WERI-Rb-1 (cell line): ENCODE measurements at places on chromosomes 12 and 14.
A peak's percentile ranks its signal among the peaks of the same experiment; 100 is the strongest.

DNA sequence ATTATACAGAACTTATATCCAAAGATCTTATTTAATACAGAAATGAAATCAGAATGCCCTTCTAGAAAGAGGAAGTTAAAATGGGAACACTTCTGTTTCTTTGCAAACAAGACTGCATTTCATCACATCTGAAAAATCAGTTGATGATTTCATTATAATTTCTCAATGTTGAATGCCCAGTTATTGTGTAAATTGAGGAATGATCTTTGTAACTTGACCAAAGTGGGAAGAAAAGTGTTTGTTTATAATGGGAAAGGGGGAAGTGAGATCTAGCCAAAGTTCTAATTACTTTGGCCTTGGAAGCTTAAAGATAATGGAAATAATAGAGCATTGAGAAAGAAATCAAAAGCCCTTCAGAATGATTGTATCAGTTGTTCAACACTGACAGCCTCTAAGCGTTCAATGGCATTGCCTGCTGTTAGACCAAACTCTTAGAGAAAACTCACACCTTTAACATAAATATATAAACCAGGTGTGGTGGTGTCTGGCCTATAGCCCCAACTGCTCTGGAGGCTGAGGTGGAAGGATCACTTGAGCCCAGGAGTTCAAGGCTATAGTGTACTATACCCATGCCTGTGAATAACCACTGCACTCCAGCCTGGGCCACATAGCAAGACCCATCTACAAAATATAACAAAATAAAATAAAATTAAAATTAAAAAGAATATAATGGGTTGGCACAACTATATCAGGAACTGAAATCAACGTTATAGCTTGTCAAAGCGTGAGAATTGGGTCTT lies 9.9 kb upstream of the LYZ start:
- DNase-seq = no peak

DNA sequence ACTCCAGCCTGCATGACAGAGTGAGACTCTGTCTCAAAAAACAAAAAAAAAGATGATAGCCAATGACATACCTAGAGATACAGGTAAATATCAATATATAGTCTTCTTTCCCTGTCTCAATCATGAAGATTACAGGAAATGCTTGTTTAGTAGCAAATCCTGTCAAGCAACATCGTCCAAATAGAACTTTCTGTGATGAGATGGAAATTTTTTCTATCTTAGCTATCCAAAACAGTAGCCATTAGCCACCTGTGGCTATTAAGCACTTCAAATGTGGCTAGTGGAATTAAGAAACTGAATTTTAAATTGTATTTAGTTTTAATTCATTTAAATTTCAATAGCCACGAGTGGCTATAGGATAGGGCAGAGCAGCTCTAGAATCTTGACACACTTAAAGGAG lies 33.2 kb upstream of the RIC8B start:
- no peak for DNase-seq

GRCh38 chr14:69392481-69392880 lies 5.6 kb downstream of the ERH start:
- no peak for DNase-seq

DNA sequence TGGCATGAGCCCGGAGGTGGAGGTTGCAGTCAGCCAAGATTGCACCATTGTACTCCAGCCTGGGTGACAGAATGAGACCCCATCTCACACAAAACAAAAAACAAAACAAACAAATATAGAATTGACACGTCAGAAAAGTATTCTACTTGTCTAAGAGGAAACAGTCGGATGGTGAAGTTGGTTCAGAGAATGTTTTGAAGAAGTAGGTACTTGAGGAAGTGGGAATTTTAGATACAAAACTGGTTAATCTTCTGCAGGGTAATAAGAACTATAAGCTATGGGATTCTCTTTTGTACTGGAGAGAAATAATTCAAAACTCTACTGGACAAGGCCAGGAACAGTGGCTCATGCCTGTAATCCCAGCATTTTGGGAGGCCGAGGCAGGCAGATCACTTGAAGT lies 14.6 kb upstream of the TCTN1 start:
- no peak for DNase-seq

DNA sequence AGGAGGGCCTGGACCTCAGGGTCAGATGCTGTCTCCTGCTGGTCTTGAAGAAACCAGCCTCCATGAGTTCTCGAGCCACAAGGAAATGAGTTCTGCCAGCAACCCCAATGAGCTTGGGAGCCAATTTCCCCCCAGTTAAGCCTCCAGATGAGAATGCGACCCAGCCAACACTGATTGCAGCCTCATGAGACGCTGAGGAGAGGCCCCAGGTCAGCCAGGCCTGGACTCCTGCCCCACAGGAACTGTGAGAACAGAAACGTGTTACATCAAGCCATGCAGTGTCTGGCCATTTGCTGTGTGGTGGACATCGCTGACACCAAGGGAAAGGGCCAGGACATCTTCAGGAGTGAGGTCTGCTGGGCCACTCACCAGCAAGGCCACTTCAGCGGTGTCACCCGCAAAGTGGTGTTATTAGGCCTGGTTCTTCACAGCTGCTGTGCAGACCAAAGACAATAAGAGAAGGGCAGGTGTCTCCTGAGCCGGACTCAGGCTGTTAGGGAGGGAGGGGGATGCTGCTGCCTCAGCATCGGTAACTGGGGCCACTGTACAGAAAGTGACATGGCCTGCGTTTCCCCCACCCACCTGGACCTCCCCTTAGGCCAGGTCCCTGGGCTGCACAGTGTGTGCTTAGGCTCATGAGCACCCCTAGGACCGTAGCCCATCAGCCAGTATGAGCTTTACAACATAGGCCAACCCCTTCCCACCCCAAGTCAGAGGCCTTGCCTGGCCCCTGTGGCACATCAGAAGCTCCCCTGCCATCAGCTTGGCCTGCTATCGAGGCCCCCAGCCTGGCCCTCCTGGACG lies 272.4 kb upstream of the RTL1 start:
- no peak for DNase-seq

- no peak for DNase-seq
Measured at GRCh38 chr12:5780536-5780935, 164.5 kb downstream of the ANO2 start.

GRCh38 chr12:66191547-66192126 lies 2.6 kb downstream of the IRAK3 start:
- DNase-seq = no peak

DNA sequence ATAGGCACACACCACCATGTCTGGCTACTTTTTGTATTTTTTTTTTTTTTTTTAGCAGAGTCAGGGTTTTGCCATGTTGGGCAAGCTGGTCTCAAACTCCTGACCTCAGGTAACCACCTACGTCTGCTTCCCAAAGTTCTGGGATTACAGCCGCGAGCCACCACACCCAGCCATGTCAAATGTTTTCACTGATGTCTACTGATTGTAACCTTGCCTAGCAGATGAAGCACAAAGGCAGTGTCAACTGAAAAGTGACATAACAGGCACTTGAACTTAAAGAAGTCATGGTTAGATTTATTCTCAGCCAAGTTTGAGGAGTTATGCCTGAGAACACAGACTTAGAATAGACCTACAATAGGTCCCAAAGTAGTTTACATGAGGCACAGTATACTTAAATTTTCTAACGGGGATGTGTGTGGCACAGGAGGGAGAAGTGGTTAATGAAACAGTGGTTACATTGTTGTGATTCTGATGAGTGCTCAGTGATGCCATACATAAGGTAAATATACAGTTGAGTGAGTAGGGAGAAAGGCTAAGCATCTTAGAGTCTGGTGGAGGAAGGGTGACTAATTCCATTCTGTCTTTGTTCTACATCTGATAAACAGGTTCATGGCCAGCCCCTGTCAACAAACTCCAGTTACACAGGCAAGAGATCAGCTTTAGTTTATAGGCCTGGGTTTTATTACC lies 12.6 kb upstream of the RNASE4 start:
- no peak for DNase-seq

GRCh38 chr14:73221945-73222344 lies 15.4 kb upstream of the PAPLN start:
- no peak for DNase-seq

DNA sequence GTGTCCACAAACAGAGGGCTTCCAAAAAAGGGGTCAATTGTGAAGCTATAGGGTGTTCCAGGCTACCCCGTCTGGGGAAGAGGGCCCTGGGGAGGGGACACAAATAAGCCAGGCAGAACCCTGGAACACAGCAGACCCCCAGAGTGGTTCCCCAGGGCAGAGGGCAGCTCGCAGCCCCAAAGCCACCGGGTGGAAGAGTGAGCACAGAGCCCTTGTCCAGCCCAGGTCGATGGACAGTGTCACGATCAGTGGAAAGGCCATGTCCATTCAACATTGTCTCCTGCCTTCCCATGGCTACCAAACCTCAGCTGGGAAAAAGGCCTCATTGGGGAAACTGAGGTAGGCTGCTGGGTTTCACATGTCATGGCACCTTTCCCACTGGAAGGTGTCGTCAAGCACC lies 131.4 kb downstream of the DICER1 start:
- DNase-seq = no peak

- no peak for DNase-seq
Measured at GRCh38 chr14:61080591-61081010, 99.6 kb downstream of the SLC38A6 start.

GRCh38 chr12:102990419-102990818 lies 32.9 kb downstream of the ASCL1 start:
- DNase-seq = peak; percentile 41

GRCh38 chr14:33590891-33591630 lies 359.8 kb downstream of the EGLN3 start:
- no peak for DNase-seq

GRCh38 chr14:90523544-90523943 lies 126.7 kb downstream of the CALM1 start:
- DNase-seq = no peak

GRCh38 chr14:93299416-93299815 lies 33.4 kb downstream of the BTBD7 start:
- no peak for DNase-seq

DNA sequence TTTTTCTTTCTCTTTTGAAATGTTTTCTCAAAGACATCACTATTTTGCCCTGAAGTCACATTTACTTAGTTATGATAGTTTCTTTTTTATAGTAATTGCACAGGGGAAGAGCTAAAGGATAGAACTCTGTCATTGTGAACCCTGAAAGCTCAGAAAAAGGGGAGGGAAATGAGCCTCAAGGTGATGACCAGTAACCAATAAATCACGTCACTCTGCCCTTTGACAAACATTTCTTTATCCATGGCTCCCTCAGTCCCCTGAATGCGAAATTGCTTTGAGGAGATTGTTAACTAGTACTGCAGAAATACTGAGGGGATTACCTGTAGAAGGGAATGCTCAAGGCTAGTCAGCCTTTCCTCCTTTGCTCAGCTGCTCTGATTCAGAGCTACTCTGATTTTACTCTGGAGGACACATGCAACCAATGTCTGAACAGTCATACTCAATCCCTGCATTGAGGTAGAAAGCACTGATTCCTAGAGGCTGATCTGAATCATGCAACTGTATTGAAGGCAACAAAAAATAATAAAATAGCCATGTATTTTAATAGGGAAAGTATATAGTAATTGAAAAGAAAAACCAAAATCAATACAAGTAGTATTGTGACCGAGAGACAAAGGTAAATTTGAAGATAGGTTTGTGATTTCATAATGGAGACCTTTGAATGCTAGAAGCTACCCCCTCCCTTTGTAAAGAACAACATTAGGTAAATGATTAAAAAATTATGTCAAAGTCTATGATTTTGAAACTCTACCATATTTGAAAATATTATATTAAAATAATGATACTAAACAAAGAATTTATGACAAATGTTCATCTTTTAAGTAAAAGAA lies 24.7 kb downstream of the SLCO1B1 start:
- no peak for DNase-seq
